H7 (cell line): ENCODE measurements at places on chromosomes 7 and 10.

GRCh38 chr10:115951242-115951641, 321.8 kb downstream of the GFRA1 start:
- DNase-seq, result no peak

DNA sequence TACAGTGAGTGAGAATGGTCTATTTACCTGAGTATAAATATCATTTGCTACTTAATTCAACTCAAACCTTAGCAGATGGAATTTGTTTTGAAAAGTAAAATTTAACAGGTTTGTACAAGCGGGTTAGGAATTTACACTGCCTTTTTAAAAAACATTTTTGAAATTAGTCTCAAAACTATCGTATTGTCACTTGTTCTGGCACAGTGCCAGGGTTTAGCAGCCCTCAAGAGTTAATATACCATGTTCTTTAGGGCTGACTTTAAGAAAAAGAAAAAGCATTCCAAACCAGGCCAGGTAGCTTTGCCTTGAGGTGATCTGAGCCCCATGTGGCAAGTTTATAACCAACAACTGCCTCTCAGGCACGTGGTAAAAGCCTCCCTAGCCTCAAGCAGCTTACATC, 17.8 kb downstream of the CCNJ start:
- no peak for DNase-seq

DNA sequence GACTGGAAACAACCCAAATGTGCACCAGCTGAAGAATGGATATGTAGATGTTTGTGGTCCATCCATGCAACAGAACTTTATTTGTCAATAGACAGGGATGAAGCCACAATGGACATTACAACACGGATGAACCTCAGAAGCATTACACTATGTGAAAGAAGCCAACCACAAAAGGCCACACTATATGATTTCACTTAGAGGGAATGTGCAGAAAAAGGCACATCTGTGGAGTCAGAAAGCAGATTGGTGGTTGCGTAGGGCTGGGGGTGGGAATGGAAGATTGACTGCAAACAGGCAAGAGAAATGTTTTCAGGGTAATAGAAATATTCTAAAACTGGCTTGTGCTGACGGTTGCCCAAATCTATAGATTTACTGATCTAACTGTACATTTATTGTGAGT, 34.3 kb upstream of the WASHC2A start:
- DNase-seq, result no peak

- DNase-seq, result no peak
Measured at GRCh38 chr7:47588704-47589225, 6.9 kb upstream of the TNS3 start.

GRCh38 chr7:132438926-132439325, 137.3 kb downstream of the PLXNA4 start:
- DNase-seq, result no peak

- no peak for DNase-seq
Measured at GRCh38 chr7:114663502-114663901, 248.9 kb downstream of the FOXP2 start.

GRCh38 chr10:103666087-103666761, 172.7 kb downstream of the NEURL1 start:
- peak; percentile 91 for DNase-seq

- DNase-seq, result no peak
Measured at GRCh38 chr10:87862679-87863052, 667 bp downstream of the KLLN start.

- DNase-seq, result no peak
Measured at GRCh38 chr7:159023746-159024145, 120.9 kb downstream of the VIPR2 start.

DNA sequence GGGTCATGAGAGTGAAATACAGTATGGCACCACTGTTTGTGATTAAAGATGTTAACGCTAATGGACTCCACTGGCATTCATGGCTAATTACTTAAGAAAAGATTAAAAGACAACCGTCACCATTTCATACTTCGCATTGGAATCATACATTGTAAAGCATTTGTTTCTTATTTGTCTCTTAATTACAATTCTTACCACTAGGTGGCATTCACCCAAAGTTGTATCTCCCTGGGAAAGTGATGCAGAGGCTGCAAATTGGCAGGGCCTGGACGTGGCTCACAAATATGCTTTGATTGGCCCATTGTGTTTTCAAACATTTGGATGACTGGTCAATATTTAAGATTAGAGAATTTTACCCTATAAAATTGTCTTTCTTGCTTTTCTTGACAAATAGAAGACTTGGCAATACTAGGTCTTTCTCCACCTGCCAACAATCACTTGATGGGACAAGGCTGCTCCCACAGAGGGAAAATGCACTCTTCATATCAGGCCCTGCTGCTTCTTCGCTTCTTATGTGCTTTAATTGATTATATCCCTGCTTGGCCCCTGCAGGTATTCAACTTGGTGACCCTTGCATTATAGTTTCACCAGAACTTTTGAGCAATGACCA, 72.1 kb upstream of the STARD3NL start:
- peak; percentile 16 for DNase-seq

DNA sequence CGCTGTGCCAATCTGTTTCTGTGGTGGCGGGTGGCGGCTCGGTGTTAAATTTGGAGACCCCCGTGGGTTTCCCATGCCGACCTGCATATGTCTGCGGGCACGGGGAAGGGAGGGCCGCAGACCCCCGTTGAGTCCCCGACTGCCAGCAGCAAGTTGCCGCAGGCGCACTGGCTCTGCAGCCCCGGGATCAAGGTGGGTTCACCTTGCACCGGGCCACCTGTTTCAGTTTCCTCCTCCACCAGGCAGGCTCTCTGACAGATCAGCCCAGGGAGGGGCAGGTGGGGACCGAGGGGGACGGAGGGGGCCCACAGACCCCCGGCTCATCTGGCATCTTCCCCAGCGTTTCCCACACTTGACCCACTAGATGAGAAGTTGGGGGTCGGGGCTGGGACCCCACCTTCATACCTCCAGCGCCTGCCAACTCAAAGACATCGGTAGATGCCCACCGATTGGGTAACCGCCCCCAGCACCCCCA, 95.9 kb downstream of the CUX1 start:
- DNase-seq, result no peak

DNA sequence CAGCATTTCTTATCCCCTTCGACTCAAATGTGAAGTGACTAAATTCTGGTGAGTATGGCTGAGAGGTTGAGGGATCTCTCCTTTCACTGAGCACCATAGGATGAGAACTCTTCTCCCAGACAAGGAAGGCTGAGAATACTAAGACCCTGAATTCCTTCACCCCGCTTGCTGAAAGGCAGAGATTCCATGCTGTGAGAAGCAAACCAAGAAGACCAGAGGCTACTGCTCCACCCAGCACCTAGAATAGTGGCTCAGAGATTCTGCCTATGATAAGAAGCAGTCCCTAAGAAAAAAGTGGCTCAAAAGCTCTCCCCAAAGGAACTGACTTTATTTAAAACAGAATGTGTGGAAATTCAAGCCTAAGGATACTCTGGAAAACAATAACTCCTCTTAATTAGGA, 26.7 kb upstream of the WNT2 start:
- no peak for DNase-seq

- DNase-seq, result no peak
Measured at GRCh38 chr7:142615508-142615907, 133.8 kb upstream of the PRSS1 start.

DNA sequence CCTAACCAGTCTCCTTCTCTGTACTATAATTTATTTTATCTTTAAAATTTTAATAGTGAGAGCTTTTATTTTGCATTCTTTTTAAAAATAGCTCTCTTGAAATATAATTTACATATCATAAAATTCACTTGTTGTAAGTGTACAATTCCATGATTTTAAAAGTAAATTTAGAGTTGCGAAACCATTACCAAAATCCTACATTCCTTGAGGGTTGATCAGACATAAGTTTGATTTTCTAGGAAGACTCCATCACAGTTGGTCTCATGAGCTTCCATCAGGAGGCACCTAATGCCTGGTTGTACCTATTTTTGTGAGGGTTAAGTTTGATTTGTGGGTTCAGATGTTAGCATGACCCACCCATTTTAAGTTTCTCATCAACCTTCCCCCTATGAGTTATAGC, 108.1 kb downstream of the BMPER start:
- DNase-seq, result no peak

- peak; percentile 39 for DNase-seq
Measured at GRCh38 chr7:107387128-107387527, 82.7 kb upstream of the GPR22 start.

DNA sequence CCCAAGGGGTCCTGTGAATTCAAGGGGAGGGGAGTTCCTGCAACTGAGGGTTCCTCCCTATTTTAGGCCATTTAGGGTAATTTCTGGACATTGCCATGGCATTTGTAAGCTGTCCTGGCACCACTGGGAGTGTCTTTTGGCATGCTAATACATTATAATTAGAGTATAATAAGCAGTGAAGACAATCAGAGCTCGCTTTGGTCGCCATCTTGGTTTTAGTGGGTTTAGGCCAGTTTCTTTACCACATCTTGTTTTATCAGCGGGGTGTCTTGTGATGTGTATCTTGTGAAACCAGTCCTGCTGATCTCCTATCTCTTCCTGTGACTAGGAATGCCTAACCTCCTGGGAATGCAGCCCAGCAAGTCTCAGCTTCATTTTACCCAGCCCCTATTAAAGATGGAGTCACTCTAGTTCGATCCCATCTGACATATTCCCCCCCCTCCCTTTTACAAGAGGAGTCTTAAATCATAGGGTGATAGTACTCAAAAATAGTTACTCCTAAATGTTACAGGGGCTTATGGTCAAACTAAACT, 43.2 kb downstream of the SVOPL start:
- DNase-seq, result no peak

GRCh38 chr10:75334720-75335119, 66.8 kb downstream of the ZNF503 start:
- DNase-seq, result no peak

DNA sequence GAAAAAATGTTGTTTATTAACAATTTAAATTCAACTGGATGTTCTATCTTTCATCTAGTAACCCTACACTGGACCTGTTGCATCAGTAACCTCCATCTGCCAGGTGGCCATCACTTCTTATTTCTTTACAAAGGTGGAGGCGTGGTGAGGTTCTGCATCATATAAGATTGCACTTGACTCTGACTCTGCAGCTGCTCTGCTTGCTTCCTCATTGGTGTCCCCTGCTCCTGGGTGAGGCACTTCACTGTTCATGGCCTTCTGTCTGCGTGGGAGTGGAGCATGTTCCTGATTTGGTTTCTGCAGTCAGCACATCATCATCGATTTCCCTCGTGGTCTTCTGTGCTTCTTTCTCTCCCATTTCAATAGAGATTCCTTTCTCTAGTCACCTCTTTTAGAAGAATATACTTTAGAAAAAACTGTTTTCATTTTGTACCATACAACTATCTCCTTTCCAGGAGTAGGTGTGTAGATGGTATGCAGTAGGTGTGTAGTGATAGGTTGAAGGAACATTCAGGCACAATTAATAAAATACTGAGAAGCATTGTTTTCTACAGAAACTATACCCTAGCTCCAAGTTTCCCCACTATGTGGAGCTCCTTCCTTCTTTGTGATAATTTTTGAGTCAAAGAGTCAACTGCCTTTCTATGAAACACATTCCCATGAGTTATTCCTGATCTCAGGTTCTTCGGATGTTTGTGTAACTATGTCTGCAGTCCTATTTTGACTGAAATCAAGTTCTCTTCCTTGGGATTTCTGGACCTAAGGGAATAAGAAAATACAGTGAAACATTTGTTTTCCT, 231.7 kb upstream of the CNTNAP2 start:
- no peak for DNase-seq

DNA sequence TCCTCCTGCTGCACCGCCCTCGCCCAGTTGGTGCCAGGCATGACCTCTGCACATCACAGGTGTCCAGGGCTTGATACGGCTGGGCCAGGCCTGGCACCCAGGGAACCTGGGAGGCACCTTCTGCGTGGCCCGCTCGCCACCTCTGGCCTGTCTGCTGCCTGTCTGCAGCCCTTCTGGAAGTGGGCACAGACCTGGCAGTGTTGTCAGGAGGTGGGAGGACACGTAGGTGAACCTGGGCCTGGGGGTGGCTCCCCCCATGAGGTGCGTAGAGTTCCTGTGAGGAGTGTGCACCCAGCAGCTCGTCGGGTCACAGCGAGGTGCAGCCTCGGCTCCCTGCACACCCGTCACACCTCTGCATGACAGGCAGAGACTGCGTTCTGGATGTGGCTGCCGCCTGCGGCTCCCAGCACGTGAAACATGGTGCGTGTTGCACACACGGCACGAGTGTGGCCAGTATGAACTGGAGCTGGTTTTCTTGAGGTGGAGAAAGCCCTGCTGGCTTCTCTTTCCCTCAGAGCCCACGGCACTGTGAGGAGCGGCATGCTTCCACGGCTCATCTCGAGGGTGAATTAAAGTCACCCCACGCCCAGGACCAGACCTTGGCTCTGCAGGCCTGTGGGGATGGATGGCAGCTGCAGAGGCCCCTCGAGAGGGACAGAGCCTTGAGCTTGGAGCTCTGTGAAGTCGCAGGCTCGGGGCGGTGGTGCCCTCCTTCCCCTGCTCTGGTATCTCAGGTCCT, 24.8 kb downstream of the INPP5A start:
- peak; percentile 62 for DNase-seq

- DNase-seq, result peak; percentile 82
Measured at GRCh38 chr7:23696916-23697441, 13.0 kb upstream of the STK31 start.

GRCh38 chr10:85510682-85511081, 855.9 kb downstream of the GRID1 start:
- peak; percentile 13 for DNase-seq
